AG04449 (cell line): ENCODE measurements at places on chromosomes 2 and 18.

GRCh38 chr2:48601349-48601748 is 16.3 kb upstream of the GTF2A1L start:
- no peak for DNase-seq

DNA sequence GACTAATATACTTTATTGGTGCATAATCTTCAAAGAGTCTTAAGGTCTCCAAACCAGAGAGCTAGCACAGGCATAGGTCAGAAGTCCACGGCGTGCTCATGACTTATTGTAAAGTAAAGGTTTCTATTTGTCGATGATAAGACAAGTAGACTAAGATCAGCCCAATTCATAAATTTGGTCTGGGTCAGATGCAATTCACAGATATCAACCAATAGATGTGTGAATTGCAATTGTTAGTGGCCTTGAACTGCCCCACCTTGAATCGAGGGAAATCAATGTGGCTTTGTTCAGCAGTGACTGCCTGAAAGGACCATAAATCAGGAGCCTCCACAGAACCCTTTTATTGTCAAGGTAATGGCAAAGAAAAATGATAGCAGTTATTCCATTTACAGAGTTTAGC is 39.1 kb upstream of the CPS1 start:
- no peak for DNase-seq

DNA sequence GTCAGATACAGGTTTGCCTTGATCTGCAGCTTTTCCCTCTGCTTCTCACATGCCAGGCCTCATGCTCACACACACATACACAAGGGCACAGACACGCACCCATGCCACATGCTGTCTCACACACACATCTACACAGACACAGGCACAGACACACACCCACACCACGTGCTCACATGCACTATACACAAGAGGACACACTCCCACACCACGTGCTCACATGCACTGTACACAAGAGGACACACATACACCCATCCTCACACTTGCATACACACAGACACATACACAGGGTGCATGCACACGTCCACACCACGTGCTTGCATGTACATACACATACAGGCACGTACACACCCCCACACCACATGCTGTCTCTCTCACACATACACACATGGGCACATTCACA is 253.8 kb downstream of the ATAD2B start:
- DNase-seq: no peak

DNA sequence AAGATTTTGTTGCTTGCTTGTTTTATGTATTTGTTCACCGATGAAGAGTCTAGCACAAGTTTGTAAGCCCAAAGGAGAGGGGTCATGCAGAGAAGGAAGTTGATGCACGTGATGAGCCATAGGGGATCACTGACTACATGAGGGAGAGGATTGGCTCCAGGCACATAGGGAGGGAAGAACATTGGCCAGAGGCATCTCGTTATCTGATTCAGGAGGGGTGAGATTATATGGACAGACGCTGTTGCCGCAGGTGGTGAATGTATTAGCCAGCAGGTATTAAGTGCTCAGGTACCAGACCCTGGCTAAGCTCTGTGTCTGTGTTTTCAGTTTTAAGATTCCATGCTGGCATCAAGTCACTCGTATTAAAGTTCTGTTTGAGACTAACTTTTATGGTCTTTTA is 91.8 kb upstream of the CHST9 start:
- DNase-seq: no peak

- no peak for DNase-seq
Observed at GRCh38 chr18:39839782-39840181, 2115.3 kb upstream of the PIK3C3 start.

DNA sequence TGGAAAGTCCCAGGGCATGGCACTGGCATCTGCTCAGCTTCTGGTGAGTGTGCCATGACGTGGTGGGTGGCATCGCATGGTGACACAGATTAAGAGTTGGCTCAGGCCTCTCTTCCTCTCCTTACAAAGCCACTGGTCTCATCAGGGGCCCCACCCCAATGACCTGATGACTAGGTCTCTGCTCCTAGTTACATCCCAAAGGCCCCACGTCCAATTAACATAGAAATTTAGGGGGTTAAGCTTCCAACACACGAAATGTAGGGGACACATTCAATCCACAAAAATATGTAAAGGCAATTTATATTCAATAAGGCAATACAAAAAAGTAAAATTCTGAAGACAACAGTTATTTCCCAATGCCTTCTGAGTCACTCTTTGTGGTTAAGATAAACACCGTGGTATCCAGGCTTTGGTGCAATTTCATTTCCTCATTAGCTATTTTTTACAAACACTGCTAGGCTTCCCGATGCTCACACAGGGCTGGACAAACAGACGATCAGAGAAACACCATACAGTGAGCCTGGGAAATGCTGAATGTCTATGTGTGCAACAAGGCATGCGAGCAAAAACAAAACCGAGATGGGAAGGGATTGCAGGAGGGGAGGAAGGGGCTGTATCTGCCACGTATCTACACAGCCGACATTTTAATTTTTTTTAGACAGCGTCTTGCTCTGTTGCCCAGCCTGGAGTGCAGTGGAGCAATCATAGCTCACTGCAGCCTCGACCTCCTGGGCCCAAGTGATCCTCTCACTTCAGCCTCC is 67.2 kb downstream of the MBP start:
- DNase-seq: peak; percentile 65

GRCh38 chr2:236355911-236356310 is 91.7 kb upstream of the ASB18 start:
- DNase-seq: no peak

GRCh38 chr2:240356700-240357640 is 78.5 kb upstream of the GPC1 start:
- no peak for DNase-seq

GRCh38 chr2:159185401-159186130 is 100.9 kb downstream of the WDSUB1 start:
- DNase-seq: no peak

GRCh38 chr2:32810909-32811495 is 135.8 kb upstream of the LTBP1 start:
- no peak for DNase-seq

- DNase-seq: no peak
Observed at GRCh38 chr2:17235167-17235566, 283.1 kb downstream of the RAD51AP2 start.

- no peak for DNase-seq
Observed at GRCh38 chr2:223886726-223887125, 49.3 kb upstream of the AP1S3 start.

DNA sequence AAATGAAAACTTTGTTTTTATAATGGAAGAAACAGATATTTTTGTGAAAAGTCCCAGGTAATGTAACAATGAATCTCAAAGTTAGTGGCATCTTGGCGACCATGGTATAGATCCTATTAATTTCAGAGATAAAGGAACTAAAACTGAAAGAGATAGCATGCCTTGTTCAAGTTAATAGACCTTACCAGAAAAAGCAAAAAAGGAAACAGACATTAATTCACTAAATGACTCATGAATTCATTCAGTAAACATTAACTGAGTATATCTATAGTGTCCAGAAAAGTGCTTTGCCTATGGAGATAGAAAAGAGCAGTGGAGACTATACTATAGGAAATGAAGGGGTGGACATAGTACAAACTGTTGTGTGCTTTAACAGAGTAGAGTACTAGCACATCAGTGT is 763.3 kb downstream of the TRIB2 start:
- DNase-seq: no peak

DNA sequence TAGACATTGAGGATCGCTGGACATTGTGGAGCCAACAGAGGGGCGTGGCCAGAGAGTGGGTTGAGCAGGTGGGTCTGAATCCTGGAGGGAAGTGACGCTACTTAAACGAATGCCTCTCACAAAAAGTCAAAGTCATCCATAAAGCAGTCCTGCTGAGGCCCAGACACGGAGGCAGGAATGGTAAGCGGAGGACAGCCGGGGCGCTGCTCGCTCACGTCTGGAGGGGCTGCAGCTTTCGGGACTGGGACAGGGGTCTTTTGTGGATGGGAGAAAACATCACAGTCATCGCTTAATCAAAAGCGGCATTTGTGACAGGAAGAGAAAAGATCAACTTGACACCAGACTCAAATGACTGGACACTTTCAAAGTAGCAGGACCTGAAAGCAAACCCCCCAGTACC is 88.4 kb downstream of the PTGR3 start:
- no peak for DNase-seq

GRCh38 chr2:12155303-12156051 is 409.0 kb downstream of the LPIN1 start:
- no peak for DNase-seq

DNA sequence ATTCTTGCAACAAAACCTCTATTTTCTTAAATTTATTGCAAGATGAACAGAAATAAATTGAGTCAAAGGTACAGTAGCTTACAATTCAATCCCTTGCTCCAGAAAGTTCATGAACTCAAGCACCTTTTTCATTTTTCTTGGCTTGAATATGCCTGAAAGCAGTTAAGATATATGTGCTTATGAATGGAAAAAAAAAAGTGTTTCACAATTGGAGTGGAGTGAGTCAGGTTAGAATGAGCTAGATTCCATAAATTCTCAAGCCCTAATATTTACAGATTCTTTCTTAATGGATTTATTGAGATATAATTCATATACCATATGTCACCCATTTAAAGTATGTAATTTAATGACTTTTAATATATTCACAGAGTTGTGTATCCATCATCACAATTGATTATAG is 39.6 kb upstream of the NEMP2 start:
- DNase-seq: no peak

DNA sequence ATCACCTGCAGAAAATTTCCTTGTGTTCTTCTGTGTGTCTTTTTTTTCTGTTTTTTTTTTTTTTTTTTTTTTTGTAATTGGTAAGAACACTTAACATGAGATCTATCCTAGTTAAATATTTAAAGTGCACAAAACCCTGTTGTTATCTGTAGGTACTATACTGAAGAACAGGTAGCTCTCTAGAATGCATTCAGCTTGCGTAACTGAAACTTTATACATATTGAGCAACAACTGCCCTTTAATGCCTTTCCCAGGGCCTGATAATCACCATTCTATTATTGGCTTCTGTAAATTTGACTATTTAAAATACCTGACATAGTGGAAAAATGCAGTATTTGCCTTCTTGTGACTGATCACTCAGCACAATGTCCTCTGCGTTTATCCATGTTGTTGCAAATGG is 701.8 kb downstream of the SUCLG1 start:
- no peak for DNase-seq

GRCh38 chr2:239035361-239035814 is 187.5 kb downstream of the TWIST2 start:
- DNase-seq: no peak

GRCh38 chr2:9739531-9739964 is 103.7 kb upstream of the TAF1B start:
- no peak for DNase-seq

- DNase-seq: no peak
Observed at GRCh38 chr2:136217996-136218395, 100.0 kb upstream of the CXCR4 start.

DNA sequence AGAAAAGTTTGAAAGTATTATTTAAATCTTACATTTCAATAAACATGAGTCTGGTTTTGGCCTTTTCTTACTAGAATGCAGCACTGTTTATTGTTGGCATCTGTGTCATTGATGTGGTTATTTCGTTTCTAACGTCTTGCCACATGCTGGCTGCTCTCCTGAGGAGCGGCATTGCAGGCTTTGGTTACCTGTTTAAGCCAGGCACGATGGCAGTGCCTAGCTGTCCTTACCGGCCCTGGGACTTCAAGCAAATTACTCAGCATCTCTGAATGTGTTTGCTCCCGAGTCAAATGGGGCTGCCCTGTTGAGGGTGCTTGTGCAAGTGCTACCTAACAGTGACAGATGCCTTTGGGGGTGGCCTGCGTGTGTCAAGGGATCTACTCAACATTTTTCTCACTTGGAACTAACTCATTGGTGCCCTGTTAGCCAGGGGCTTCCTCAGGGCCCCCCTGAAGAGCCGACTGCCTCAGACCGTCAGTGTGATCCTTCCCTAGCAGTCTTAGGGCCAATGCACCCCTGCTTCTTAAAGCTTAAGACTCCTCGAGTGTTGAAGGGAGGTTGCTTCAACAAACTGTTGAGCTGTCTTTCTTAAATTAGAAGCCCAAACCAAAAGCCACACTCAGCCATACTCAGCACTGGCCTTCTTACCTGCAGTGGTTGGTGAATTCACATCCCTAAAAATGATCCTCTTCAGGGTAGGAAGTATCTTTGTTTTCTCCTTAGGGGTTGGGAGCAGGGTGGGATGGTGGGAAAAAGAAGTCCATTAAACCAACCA is 151.5 kb downstream of the NCK2 start:
- no peak for DNase-seq

DNA sequence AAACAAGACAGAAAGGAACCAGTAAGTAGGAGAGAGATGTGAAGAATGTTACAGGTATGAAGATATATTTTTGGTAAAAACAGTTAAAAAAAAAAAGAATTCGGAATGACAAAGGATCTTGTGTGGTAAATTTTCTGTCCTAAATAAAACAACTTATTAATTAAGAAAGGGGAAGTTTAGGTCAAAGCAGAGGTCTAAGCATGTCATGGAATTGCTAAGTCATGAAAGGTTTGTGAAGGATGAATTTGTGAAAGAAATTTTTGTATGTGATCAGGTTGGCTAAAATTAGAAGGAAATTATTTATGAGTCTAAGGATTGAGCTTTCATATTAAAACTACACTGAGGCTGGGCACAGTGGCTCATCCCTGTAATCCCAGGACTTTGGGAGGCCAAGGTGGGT is 11.1 kb upstream of the ALPG start:
- DNase-seq: no peak
